ENCODE measurements at places on chromosomes 4 and X.

- no peak for DNase-seq
Observed at GRCh38 chr4:140116442-140117104, 37.4 kb downstream of the MAML3 start.

DNA sequence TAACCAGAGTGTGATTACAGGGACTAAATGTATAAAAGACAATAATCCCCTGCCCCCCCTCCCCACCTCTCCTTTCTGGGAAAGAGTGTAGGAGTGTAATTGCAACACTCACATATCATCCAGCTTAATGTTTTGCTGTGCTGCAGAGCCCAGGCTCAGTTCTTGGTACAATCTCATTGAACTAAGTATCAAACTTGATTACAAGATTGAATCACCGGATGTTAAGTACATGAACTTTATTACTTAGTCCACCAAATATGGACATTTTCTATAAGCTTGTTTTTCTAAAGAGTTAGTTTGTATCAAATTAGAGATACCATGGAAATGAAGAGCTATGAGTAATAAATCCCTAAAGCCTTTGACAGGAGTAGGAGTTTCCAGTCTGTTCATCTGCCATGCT is 559.1 kb downstream of the ZNF674 start:
- DNase-seq = no peak

- no peak for DNase-seq
Observed at GRCh38 chr4:162356181-162356580, 192.4 kb upstream of the FSTL5 start.

GRCh38 chr4:160141206-160141605 is 1038.3 kb downstream of the RAPGEF2 start:
- no peak for DNase-seq

- no peak for DNase-seq
Observed at GRCh38 chrX:45986971-45987370, 558.2 kb downstream of the ZNF674 start.

GRCh38 chr4:115201042-115201330 is 87.6 kb upstream of the NDST4 start:
- DNase-seq = no peak

- no peak for DNase-seq
Observed at GRCh38 chr4:100289530-100289888, 99.2 kb upstream of the DDIT4L start.

- DNase-seq = no peak
Observed at GRCh38 chr4:10959586-10959985, 275.0 kb upstream of the CLNK start.

DNA sequence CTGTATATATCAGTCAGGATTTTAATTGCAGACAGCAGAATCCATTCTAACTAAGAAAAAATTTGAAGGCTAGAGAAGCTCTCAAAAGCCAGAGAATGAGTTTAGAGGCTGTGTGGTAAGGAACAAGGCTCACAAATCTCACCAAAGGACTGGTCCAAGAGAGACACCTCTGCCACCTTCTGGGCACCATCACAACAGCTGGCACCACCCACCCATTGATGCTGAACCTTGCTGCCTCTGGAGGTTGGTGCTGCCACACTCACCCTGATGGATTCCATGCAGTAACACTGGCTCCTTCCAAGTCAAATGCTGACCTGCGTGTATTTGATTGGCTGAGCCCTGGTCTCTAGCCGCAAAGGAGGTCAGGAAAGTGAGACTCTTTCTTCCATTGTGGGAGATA is 100.8 kb downstream of the BEND2 start:
- peak; percentile 17 for DNase-seq

DNA sequence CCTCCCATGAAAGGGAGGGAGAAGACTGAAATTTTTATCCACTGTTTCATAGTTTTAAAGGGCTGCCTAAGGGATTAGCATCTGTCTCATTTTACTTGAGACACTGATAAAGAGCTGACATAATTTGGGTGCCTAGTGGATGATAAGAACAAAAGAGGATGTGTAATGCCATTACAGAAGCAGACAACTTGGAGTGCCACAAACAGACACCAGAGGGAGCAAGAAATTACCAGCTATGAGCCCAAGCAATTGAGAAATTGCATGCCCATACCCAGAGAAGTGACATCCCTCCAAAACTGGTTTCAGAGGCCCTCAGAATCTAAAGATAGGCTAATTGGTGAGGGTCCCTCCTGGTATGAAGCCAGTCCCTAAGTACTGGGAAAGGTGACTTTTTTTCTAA is 38.5 kb upstream of the POU3F4 start:
- no peak for DNase-seq

- peak; percentile 90 for DNase-seq
Observed at GRCh38 chrX:115892787-115893671, 277.5 kb upstream of the AGTR2 start.

- DNase-seq = no peak
Observed at GRCh38 chr4:44086753-44087152, 361.9 kb downstream of the KCTD8 start.

- DNase-seq = no peak
Observed at GRCh38 chrX:73839152-73839551, 276.2 kb downstream of the CHIC1 start.

DNA sequence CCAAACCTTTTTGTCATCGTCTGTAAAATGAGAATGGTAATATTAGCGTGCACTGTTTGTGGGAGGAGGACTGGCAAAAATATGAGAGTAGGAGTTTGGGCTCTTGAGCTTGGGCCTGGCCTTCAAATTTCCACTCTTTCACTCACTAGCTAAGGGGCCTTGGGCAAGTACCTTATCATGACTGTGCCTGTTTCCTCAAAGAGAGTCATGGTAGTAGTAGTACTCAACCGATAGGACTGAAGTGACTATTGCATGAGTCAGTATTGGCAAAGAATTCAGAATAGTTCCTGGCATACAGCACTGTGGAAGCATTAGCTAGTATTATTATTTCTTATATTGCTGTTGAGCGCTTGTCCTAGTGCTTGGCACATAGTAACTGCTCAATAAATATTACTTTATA is 16.0 kb upstream of the RBM3 start:
- DNase-seq = no peak

DNA sequence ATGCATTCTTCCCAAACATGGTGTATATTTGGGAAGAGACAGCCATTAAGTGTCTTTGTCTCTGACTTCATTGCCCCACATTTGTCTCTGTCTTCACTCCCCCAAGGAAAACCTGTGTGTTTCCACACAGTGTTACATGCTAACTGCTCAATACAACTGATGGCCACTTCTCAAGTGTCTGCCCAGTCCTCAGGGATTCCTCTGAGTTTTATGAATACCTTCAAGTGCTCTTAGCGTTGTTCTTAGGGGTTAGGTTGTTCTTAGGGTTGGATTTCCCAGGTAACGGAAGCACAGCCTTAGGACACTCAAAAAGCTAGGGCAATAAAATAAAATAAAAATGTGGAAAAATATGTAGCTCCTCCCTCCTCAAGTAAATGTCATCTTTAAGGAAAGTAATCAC is 64.7 kb upstream of the PLAC8 start:
- no peak for DNase-seq

GRCh38 chrX:33211356-33212260 is at the start of gene DMD:
Gene DMD, minus strand, starts transcription at chrX:33211549. Its CDS starts 237 bp downstream, at chrX:33211312.
- no peak for DNase-seq

DNA sequence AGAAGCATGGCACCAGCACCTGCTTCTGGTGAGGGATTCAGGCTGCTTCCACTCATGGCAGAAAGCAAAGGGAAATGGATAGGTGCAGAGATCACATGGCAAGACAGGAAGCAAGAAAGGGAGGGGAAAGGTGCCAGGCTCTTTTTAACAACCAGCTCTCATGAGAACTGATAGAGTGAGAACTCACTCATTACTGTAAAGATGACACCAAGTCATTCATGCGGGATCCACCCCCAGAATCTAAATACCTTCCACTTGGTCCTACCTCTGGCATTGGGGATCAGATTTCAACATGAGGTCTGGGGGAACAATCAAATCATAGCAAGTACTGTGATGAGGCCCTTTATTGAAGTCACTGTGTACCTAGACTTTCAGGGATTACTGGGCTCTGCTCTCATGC is 72.0 kb upstream of the PRDM5 start:
- DNase-seq = no peak

DNA sequence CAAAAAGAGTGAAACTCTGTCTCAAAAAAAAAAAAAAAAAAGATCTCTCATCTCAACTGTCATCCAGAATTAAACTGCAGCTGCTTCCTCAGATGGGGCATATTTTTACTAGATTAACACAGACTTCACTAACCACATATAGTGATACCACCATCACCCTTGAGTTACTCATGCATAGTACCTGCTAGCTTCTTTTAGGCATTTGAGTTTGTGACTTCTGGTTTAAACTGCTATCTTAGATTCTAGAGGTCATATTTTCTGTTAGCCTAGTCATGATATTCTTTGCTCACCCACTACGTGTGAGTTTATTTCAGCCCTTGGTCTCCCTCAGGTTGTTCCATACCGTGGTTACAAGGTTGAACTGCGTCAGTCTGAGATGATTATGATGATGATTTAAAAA is 154.9 kb upstream of the BMP3 start:
- no peak for DNase-seq

DNA sequence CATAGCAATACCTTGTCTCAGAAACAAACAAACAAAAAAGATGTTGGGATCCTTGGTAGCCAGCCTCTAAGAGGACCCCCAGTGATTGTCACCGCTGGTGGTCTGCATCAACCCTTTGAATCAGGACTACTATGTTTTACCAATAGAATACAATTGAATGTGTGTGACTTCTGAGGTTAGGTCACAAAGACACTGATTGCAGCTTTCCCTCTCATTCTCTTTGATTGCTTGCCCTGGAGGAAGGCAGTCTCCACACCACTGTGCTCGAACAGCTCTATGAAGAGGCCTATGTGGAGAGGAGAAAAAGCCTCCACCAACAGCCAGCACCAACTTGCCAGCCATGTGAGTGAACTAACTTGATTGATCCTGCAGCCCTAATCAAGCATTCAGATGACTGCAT is 2.8 kb upstream of the SMIM14 start:
- DNase-seq = no peak

DNA sequence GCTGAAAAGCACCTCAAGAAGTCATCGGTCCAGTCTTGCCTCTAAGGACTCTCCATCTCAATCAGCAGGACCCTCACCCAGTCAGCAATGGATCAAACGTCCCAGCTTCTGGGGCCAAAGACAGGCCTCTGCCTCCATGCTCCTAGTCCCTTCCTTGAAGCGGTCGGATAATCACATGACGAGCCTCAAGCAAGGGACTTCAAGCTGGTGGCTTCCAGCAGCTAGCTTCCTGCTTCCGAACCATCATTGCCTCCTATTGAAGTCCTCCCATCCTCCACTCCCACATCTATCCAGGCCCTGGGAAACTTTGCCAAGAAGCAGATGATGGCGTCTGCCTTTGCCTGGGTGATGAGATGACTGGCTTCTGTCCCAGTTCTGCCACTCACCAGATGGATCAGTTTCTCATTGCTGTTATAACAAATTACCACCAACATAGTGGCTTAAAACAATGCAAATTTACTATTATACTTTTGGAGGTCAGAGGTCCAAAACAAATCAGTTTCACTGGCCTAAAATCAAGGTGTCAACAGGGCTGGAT is 135.2 kb upstream of the MAMLD1 start:
- no peak for DNase-seq

DNA sequence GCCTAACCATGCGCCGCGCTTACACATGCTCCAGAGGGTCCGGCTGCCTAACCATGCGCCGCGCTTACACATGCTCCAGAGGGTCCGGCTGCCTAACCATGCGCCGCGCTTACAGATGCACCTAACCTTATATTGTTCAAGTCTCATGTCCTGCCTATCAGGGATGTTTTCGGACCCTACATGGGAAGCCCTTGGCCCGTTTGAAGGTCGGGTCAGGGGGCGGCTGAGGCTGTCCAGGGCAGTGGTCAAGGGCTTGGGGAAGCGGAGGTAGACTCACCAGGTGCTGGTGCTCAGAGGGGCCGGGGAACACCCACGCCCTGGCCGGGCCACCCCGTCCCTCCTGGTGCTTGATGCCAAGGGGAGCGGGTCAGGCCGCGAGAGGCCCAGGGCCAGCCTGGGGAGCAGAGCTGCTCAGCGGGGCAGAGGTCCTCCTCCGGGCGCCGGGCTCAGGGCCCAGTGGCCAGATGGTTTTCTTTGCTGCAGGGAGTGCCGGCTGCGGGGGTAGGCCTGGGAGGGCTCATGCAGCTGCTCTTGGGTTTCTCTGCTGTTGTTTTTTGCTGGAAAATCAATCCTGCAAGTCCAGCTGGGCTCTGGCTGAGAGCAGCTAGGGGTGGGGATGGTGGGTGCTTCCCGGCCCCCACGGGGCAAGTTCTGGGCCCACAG is 35.4 kb upstream of the SPON2 start:
- DNase-seq = no peak

Data from NCI-H1417 treated with DMSO at 0.1 percent for 48 hours (cell line).